Activated CD4-positive, alpha-beta T cell treated with anti-CD3 and anti-CD28 coated beads, Interleukin-2, Interleukin-4, amounts not matched to agents 100 ng/mL and 50 ng/mL, durations not matched to agents 16 hours and 8 hours (primary cell): ENCODE measurements at places on chromosomes 7 and 10.

DNA sequence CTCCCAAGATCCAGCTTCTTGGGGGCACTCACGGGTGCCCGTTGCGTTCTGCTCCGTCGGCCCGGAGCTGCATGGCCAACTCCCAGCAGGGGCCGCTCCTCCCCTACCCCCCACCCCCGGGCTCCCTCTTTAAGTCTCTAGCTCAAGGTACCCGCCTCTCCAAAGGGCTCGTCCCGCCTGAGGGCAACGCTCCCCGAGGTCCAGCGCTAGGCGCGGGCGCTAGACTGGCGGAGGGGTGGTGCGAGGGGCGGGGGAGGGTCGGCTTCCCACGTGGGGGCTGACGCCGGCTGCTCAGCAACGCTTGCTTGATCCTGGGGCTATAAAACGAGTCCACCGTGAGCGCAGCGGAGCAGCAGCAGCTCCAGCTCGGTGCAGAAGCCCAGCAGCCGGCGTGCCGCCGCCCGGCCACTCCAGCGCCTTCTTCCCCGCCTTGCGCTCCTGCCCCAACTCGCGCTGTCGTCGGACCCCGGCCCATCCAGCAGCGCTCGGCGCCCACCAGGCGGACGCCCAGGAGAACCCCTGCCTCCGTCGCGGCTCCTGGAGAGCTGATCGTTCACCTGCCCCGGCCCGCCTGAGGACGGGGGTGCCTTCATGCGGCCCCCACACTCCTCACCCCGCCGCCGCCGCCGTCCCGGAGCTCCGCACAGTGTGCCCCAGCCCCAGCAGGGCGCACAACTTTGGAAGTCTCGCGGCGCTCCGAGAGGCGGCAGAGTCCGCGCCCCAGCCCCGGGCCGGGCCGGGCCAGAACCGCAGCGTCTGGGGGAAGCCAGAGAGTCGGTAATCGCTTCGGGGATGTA, at the start of gene ADRA2A:
Gene ADRA2A (plus strand): TSS at position 348 of the 797 bp plus-strand sequence. CDS start 968 bp downstream, outside the sequence.
- no peak for DNase-seq

DNA sequence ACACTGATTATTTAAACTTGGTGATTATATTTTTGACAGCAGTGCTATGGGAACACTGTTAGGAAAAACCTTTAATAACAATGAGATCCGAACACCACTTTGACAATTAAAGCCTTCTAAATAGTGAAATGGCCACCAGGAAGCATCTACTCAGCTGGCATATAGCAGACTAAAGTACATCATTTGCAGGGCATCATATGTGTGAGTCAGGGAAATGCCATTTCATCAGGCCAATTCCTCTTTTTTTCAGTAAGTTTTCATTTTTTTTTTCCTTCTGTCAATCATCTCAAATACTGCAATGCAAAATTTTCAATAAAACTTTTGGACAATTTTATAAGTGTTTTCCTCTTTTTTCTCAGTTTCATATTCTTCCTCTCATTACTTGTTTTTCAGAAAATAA, 521.4 kb upstream of the SEMA3D start:
- DNase-seq, result no peak

- DNase-seq, result no peak
Measured at GRCh38 chr7:132489776-132490237, 86.5 kb downstream of the PLXNA4 start.

GRCh38 chr7:130160455-130160854, 44.8 kb downstream of the TMEM209 start:
- DNase-seq, result no peak

DNA sequence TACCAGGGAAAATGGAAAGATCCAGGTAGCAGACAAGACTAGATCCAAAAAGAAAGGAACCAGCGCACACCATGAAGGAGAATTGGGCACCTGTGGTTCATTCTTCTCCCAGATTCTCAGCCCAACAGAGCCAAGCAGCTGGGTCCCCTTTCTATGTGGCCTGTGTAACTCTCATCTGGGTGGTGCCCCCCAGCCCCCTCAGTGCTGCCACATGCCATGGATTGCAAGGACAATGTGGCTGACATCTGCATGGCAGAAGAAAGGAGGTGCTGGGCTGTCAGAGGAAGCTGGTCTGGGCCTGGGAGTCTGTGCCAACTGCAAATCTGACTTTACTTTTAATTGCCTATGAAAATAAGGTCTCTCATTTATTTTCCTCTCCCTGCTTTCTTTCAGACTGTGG, 21.4 kb downstream of the PRSS2 start:
- no peak for DNase-seq

DNA sequence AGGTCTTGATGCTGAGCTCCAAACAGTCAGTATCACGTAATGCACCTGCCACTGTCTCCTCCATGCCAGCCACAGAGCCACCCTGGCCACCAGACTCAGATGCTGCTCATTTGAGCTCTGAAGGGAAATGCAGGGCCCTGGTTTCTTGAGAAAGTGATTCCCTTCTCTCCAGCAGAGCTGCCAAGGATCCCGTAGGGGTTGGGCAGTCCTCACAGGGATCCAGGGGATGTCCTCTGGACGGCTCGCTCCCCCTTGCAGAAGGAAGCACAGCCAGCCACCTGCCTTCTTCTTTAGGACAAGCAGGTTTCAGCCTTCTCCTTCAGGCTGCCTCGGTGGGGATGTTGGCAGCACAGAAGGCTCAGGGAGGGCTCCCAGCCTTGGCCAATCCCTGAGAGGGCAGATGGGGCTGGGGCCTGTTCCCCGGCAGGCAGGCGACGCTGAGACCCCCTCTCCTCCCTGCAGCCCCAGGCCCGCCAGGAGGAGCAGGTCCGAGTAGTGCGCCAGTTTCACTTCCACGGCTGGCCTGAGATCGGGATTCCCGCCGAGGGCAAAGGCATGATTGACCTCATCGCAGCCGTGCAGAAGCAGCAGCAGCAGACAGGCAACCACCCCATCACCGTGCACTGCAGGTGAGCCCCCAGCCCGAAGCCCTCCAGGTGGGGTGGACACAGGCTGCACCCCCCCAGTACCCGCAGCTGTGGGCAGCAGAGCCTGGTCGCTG, 48.9 kb downstream of the MKI67 start:
- no peak for DNase-seq

DNA sequence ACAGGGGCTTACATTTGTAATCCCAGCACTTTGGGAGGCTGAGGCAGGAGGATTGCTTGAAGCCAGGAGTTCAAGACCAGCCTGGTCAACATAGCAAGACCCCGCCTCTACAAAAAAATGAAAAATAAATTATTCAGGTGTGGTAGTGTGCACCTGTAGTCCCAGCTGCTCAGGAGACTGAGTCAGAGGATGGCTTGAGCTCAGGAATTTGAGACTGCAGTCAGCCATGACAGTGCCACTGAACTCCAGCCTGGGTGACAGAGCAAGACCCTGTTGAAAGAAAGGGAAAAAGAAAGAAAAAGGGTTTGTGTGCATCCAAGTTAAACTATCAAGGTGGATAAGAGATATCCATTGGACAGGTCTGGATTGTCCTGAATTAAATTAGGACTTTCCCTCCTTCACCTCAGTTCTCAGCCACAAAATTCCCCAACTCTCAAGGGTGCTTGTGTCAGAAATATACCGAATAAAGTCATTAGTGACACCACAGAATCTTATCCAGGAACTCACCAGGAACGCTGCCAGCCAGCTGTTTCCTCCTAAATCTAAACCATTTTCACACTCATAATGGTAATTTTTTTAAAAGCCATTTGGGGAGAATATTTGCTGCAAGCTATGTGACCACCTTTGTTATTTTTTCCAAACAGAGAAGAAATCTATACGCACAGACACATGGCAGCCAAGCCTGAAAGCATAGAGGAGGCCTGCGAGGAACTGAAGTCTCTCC, 12.0 kb downstream of the AFAP1L2 start:
- DNase-seq, result no peak

DNA sequence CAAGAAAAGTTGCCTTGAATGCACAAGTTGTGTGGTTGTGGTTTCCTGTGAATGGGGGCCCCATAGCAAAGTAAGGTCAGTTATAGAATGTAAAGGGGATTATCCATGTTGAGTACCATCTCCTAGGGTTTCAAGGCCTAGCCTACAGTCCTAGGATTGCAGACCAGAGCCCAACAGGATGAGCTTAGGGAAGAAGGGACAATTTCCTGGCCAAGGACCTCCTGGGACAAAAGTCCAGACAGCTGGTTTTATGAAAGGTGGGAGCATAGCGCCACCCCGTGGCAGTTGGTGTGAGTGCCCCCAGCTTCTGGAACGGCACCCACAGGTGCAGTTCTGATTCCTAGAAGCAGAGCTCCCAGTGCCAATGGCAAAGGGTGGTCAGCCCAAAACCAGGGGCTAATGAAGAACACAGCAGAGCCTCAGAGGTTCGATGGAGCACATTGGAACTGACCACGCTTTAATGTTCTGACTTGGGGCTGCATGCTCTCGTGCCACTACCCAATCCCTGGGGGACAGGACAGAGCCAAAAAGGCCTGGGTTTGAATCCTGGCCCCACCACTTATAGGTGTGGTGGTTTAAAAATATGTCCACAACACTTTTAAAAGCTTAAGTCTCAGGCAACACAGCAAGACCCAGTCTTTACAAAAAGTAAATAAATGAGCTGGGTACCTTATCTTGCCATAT, 25.8 kb upstream of the TMEM120A start:
- DNase-seq, result peak; percentile 66

DNA sequence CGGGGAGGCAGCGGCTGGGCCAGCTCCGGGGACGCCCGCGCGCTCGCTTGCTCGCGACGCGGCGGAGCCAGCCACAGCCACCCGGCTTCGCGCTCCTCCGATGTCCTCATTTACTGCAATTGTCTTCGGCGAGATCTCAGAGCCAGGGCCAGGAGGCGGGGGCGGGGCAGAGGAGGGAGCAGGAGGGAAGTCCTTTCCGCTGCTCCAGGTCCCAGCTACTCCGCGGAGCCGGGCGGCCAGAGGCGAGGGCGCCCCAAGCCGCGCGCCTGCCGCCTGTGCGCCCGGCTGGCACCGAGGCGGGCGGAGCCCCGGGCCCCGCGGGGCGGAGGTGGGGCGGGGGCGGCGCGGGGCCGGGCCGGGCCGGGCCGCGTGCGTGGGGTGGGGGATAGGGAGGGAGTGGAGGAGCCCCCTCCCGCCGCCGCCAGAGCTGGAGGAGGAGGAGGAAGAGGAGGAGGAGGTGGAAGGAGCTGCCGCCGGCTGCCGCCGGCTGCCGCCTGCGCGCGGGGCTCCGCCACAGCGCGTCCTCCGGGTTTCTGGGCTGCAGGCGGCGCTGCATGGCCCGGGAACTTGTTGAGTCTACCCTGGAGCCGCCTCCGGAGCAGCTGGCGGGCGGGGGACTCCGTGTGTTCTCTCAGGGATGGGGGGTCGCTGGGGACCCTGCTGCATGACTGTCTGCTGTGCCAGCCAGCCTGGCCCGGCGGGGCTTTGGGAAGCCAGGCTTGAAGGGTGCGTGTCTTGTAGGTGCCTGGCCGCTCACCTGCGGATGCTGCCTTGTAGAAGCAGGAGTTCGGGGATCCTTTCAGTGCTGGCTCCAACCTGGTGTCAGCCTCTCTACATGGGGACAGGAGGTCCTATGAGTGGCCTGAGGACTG, at the start of gene INSYN2A:
Gene INSYN2A (minus strand): TSS at position 310 of the 872 bp plus-strand sequence. CDS start 20,196 bp downstream, outside the sequence.
- DNase-seq, result no peak

GRCh38 chr7:44287488-44288380, 37.7 kb downstream of the CAMK2B start:
- no peak for DNase-seq

- peak; percentile 7 for DNase-seq
Measured at GRCh38 chr10:4725917-4726606, 99.9 kb upstream of the AKR1E2 start.

DNA sequence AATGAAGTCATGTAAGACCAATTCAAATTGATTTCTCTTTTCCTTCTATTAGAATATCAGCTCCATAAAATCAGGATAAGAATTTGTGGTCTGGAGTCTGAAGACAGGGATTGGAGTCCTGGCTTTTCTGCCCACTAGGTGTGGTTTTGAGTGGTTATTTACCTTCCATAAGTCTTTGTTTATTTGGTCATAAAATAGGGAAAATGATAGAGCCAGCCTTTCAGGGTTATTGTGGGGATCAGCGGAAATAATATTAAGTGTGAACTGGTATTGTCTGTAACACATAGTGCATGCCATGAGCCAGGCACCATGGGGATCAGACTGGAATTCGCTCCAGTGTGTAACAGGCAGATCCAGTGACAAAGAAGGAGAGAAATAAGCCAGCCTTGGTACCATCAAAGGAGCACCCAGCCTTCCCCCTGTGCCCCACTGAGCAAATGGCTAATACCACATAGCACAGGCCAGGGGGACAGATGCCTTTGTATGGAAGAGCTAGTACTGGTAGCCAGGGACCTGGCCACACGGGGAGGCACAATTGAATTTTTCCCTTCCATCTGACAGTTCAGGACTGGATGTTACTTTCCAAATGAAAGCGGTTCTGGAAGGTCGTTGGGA, 509.7 kb upstream of the PODXL start:
- no peak for DNase-seq

DNA sequence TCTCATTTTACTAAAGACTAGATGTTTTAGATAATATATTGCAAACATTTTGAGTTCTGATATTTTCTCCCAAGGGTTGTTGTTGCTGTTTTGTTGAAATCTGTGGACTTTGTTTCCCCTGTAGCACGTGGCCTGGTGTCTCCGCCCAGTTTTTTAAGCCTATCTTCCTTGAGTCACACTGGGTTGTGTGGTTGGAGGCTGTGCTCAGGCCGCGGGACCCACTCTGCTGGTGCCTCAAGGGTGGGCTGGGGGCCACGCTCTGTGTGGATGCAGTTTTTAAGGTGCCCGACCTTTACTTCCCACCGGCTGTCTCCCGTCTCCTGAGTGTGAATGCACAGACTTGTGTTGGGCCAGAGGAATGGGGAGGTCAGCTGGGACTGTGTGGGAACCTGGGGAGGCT, 4.2 kb upstream of the PRAP1 start:
- DNase-seq, result no peak

- no peak for DNase-seq
Measured at GRCh38 chr7:143487566-143487965, 9.9 kb downstream of the TAS2R41 start.

DNA sequence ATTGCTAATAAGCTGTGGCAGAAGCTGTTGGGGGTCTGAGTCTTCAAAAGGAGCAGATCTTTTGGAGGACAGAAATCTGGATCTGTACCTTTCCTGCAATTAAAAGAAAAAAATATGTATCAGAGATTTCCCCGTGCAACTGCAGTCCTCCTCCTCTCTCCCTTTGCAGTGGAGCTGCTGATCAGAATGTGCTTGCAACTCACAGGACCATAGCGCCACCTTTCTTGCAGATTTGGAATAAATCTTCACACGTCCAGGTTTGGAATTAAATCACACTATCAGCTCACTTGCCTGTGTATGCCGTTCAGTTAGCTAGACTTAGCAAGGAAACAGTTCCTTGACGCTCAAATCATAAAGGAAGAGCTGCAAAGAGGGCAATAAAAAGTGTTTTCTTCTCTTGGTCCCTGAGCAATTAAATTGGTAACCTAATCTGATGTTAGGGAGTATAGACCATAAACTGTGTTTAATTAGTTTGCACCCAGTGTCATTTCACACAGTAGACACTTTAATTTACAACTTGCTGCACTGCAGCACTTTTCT, 77.4 kb downstream of the PON1 start:
- peak; percentile 51 for DNase-seq

- DNase-seq, result no peak
Measured at GRCh38 chr7:18369011-18369410, 126.5 kb upstream of the HDAC9 start.

- DNase-seq, result no peak
Measured at GRCh38 chr10:78229489-78229888, 195.8 kb downstream of the RPS24 start.

DNA sequence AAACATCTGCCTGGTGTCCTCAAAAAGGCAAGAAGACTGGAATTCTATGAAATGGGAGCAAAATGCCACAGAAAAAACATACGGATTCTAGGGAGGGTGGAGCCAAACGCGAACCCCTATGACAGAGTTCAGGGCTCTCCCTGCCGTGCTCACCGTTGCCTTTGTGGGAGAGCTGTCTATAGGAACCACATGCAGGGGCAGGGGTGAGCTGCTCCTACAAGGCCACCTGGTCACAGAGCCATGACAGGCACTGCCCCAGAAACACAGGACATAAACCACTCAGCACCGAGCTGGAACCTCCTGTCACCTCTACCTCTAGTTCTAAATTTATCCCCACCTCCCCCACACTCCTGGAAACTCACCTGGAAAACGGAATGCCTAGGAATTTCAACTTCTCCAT, 155.1 kb upstream of the ZNF32 start:
- no peak for DNase-seq
